ENCODE measurements at places on chromosomes 13 and 19.

- no peak for DNase-seq
Observed at GRCh38 chr13:46778890-46779289, 18.1 kb downstream of the ESD start.

- no peak for DNase-seq
Observed at GRCh38 chr19:27891411-27891810, 1321.5 kb downstream of the UQCRFS1 start.

DNA sequence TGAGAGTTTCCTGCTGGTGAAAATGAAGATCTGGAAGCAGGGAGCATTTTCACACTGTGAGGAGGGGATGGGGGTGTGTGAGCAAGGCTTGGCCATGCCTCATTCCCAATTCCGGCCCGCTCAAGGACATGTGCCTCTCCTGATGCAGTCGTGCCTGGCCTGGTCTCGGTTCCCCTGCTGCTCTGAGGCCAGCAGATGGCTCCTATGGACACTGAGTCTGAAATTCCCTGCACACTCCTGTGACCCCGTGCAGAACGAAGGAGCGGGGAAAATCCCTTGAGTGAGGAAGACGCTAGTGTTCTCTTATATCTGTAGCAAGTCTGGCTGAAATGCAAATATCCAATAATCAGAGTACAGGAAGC, 363 bp upstream of the ZNF763 start:
- DNase-seq = no peak

DNA sequence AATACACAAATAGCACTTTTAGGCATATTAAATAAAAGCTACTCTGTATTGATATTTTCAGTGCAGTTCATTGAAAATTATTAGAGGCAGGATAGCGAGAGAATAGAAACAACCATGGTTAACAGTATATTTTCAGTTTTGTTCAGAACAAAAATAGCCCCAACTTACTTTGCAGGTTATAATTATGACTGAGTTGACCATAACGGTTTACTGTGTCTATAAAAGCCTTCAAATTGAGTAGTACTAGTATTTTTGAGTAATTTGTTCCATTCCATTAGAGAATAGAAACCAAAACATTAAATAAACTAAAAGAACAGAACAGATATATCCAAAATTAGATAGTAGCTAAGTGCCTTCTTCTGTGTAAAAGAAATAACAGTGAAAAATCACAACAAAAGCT, 1108.4 kb upstream of the PCDH20 start:
- DNase-seq = no peak

- no peak for DNase-seq
Observed at GRCh38 chr13:39129213-39129612, 91.0 kb downstream of the NHLRC3 start.

GRCh38 chr13:45511310-45512097, 46.8 kb downstream of the COG3 start:
- no peak for DNase-seq

- no peak for DNase-seq
Observed at GRCh38 chr13:85976242-85976641, 177.0 kb upstream of the SLITRK6 start.

- no peak for DNase-seq
Observed at GRCh38 chr13:21967871-21968270, 297.0 kb downstream of the FGF9 start.

DNA sequence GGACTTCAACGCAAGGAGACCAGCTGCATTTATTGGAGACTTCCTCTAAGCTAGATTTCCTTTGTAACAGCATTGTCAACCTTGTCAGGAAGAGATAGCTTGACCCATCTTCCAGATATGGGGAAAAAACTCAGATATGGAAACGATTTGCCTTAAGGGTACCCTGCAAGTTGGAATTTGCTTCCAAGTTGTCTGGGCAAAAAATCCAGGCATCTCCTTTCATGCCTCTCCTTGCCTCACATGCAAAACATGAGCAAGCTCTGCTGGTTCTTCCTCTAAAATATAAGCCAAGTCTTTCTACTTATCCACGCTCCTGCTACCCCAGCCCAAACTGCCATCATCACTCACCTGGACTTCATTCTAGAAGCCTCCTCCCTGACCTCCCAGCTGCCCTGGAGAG, 6.4 kb upstream of the DNMT1 start:
- DNase-seq = no peak

DNA sequence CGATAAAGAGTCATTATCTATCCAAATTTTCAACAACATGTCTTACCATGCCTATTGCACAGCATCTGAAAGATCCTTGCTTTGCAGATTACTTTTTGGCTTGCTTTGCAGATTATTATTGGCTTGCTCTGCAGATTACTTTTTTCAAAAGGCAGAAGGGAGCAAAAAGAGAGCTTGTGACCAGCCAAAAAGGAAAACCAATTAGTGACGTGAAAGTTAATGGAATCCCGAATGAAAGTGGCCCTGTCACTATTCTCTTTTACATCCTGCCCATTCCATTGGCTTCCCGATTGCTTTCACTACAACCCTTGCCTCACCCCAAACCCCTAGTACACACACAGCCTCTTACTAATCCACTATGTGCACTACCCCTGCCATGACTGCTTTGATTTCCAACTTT, 81.3 kb downstream of the LHFPL6 start:
- DNase-seq = no peak

DNA sequence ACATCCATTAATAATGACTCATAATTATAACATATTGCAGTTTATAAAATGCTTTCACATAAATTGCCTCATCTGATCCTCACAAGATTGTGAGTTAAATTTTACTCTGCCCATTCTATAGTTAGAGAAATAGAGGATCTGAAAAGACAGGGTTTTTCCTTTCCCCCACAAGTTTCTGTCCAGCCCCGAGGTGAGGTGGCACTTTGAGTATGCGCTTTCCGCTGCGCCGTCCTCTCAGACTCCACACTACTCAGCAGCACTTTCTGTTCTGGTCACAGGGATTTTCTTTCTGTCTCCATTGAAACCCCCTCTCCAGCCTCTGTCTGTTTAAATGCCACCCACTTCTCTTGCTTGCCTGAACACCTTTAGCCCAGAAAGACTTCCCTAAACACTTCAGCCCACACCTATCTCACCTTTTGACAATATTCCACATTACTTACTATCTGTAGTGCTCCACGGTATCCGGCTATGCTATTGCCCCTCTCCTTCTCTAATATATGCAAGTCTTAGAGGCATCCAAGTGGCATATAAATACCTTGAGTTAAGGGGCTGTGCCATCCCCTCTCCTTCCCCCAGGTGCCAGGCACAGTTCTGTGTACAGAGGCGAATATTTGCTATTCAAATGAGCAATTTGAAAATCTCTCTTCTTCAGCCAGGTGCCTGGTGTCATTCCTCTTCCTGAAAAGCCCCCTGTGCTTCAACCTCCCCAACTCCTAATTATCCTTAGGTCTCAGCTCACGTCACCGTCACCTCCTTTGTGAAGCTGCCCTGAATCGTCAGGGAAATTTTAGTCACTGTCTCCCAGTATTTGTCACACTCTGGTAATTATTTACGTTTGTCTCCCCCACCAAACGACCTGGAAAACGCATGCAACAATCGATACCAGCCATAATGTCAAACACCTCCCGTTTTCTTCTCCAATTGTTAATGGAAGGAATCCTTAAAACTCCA, 268.7 kb downstream of the NHLRC3 start:
- DNase-seq = no peak

DNA sequence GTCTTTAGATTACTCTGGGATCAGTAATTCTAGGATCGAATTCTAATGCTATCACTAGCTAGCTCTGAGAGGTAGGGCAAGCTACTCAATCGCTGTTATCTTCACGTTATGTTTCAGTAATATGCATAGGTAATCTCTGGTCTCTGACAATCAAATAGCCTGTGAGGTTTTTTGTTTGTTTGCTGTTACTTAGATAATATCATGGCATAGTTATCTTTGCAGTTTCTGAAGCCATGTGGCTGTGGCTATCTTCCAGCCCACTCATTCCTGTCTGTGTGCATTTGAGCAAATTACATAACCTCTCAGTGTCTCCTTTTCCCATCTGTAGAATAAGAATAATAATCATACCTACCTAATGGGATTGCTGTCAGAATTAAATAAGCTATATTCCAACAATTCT, 330.2 kb downstream of the PCDH9 start:
- DNase-seq = no peak

DNA sequence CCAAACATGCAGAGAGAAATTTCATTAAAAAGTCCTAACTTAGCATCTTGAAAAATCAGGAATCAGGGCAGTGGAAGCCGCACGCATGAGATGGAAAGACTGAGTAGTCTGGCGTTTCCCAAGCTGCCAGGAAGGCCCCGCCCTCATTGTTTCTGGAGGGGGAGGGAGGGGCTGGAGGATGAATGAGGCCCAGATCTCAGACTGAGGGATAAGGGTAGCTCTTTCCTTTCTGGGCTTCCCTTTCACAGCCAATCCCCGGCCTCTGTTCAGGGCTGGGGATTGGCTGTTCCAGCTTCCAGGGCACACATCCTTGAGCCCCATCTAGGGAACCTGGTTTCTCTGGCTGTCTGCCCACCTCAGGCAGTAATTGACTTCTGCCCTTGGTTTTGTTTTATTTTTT, 7.3 kb downstream of the C19orf53 start:
- no peak for DNase-seq

GRCh38 chr13:27583645-27584044, 36.7 kb downstream of the LNX2 start:
- DNase-seq = no peak

GRCh38 chr19:45975306-45976070, 1.8 kb upstream of the NOVA2 start:
- DNase-seq = no peak

DNA sequence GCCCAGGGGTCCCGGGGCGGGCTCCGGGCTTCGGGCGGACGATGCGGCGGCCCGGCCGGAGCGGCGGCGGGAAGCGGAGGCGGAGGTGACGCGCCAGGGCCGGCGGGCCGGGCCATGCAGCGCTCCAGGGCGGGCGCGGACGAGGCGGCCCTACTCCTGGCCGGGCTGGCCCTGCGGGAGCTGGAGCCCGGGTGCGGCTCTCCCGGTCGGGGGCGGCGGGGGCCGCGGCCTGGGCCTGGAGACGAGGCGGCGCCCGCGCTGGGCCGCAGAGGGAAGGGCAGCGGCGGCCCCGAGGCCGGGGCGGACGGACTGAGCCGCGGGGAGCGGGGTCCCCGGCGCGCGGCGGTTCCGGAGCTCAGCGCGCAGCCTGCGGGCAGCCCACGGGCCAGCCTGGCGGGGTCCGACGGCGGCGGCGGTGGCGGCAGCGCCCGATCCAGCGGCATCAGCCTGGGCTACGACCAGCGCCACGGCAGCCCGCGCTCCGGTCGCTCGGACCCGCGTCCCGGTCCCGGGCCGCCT, 362 bp downstream of the WTIP start:
- no peak for DNase-seq

GRCh38 chr13:58830841-58831240, 1199.3 kb downstream of the PCDH17 start:
- DNase-seq = no peak

- no peak for DNase-seq
Observed at GRCh38 chr19:48196933-48197665, 26.6 kb downstream of the ZSWIM9 start.

DNA sequence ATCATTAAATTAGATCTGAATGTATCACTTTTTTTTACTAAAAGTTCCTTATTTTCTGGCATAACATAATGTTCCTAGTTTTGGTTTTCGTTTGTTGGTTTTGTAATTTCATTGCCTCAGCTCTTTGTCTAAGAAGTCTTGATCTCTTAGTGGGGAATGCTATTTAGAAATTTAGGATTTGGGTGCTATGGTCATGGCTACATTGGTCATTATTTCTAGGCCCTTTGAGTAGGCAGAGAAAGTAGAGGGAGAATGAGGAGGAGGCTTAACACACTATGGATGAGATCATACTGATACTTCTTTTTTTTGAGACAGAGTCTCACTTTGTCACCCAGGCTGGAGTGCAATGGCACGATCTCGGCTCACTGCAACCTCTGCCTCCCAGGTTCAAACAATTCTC, 41.8 kb downstream of the PIBF1 start:
- no peak for DNase-seq

GRCh38 chr19:16213076-16213475, 15.4 kb downstream of the AP1M1 start:
- no peak for DNase-seq

- no peak for DNase-seq
Observed at GRCh38 chr13:97072297-97072696, 78.0 kb upstream of the OXGR1 start.

DNA sequence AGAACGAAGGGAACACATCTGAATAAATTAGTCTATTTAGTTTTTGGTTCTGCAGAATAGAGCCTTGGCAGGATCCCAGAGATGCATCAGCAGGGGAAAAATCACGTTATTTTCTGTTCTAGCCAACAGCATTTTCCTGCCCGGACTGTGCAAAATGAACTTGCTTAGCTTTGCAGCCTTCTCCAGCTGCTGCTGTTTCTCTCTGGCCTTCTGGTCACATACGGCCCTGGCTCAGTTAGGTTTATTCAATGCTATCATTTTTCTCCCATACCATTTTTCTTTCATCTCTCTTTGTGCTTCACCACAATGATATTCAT, 110.4 kb upstream of the KL start:
- DNase-seq = no peak

GRCh38 chr19:15015946-15016542, 33.2 kb upstream of the CASP14 start:
- DNase-seq = no peak

DNA sequence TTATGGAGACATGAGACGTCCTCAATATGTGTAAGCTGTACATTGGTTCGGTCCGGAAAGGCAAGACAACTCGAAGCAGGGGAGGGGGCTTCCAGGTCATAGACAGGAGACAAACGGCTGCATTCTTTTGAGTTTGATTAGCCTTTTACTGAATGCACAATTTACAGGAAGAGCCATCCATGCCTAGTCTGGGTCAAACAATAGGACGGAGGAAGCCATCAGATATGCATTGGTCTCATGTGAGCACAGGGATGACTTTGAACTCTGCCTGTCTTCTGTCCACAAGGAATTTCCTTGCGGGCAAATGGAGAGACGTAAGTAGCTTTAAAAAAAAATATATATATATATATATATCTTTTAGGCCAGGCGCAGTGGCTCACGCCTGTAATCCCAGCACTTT, 1.9 kb upstream of the CCNP start:
- DNase-seq = no peak

DNA sequence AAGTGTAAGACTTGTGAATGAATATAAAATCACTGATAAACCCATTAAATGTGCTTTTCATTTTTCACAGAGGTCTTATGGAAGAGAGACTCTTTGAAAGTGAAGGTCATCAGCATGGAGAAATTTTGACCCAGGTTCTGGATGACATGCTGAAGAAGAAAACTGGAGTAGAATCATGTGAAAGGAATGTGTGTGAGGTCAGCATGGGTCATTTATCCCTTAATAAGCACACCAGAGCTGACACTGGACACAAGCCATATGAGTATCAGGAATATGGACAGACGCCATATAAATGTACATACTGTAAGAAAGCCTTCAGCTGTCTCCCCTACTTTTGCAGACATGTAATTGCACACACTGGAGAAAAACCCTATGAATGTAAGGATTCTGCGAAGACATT, 29.0 kb downstream of the ZNF20 start:
- DNase-seq = no peak
